ENCODE measurements at places on chromosomes 7 and 10.

DNA sequence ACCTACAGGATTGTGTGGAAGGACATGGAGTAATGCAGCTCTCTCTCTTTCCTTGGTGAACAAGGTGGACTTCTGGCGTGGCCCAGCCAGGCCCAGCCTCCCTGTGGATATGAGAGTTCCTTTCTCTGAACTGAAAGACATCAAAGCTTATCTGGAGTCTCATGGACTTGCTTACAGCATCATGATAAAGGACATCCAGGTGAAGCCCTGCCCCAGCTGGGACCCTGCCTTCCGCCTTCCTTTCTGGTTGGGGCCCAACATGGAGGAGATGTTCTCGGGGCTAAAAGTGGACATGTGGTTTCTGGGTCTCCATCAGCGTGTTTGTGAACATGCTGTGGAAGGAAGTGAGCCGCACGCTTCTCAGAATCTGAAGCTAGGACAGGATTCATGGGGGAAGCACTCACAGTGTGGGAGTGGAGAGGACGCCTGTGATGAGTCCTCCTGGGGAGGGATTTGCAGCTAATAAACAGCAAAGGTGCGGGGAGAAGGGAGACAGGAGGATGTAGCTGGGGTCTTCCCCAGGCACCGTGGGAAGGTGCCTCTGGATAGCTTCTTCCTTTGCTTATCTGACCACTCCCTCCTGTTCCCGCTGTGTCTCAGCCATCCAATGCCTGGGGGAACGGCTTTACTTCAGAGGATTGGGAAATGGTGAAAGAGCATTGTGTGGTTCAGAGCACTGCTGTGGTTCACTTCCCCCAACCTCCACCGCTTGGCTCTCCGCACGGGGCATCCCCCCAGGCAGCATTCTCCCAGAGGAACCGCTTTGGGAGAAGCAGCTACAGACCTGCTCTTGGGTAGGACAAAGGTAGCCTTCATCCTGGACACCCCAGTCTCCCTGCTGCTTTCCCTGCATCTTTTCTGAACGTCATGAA, 5.5 kb downstream of the CPA5 start:
- DNase-seq = no peak

- DNase-seq = no peak
Observed at GRCh38 chr10:52212062-52212461, 102.0 kb upstream of the DKK1 start.

GRCh38 chr10:86254081-86254480, 112.5 kb downstream of the GRID1 start:
- DNase-seq = no peak

- no peak for DNase-seq
Observed at GRCh38 chr7:121294448-121294992, 34.3 kb upstream of the WNT16 start.

DNA sequence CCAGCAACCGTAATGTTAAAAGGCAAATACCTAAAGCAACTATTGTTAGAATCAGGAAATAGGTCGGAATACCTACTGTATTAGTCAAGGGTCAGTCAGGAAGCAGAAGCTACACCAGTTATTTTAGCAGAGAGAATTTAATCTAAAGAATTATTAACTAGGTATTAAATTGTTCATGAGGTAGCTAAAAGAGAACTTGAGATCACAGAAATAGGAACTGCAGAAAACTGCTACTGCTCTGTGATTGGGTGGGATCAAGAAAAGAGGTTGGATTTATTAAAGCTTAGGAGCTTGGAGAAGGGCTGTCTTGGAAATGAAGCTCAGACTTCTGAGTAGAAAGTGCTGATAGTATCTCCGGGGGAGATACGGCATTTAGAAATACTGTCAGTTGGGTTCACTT, 20.0 kb upstream of the ZNF438 start:
- DNase-seq = no peak

GRCh38 chr7:149422914-149423301, 38.0 kb downstream of the ZNF777 start:
- no peak for DNase-seq

- DNase-seq = no peak
Observed at GRCh38 chr10:61169294-61169693, 225.3 kb upstream of the RHOBTB1 start.

DNA sequence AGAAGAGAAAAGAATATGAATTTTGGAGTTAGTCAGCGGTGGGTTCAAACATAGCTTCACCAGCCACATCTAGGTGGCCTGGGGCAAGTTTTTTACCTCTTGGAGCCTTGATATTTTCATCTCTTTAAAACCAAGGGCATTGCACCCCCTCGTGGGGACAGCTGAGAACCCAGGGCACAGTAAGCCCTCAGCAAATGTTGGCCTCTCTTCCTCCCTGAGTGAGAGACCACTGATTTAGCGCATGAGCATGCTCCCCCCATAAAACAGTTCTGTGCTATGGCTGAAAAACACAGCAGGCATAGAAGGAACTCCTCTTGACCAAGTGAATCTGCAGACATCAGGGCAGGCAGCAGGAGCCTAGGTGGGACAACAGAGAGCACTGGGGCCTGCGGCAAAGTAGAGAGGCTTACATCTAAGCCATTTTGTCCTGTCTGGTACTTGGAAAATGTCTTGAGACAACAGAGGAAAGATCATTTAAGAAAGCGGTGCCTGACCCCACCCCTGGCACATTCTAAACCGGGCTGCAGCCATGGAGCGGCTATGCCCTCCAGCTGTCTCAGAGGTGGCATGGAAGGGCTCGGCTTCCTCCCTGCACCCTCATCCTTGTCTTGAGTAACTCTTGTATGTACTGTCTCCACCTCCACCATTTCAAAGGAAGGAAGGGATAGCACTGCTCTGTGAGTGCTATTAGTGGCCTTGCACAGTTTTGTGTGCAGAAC, 94.7 kb downstream of the ARHGAP22 start:
- DNase-seq = no peak

- DNase-seq = no peak
Observed at GRCh38 chr7:31702354-31702753, 15.3 kb downstream of the PPP1R17 start.

DNA sequence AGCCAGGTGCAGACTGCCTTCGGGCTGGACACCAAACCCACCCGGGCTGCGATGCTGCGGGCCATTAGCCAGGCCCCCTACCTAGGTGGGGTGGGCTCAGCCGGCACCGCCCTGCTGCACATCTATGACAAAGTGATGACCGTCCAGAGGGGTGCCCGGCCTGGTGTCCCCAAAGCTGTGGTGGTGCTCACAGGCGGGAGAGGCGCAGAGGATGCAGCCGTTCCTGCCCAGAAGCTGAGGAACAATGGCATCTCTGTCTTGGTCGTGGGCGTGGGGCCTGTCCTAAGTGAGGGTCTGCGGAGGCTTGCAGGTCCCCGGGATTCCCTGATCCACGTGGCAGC, 50.0 kb downstream of the VWA2 start:
- no peak for DNase-seq

DNA sequence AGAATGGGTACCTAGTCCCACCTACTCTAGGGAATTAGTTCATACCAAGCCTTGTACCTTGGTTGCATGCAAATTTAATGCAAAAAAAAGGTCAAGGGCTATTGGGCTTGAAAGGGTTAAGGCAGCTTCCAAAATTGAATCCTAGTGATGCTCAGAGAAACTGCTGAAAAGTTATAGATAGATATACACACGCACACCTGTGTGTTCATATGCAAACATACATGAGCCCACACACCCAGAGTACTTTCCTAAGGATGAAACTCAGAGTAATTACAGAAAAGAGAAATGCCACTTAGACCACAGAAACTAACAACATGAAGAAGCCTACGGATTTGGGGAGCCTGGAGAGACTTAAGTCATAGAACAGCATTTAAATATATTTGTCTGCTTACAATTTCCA, 1.5 kb downstream of the SLC25A13 start:
- DNase-seq = no peak

- no peak for DNase-seq
Observed at GRCh38 chr10:121158988-121159579, 307.9 kb downstream of the WDR11 start.

DNA sequence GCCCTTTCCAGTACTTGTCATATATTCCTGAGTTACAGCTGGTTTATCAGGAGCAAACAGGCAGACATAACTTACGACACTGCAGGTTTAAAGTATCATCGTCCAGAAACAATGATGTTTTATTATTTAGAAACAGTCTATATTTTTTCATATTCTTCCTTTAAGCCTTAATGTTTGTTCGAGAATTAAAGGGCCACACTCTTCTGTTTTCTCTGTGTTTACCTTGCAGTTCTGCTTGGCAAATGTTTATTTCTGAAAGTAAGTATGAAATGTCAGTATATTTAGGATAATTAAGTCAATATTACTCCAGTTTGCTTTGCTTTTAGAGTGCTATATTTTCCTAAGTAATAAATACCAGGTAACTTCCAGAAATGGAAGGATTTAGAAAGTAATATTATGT, 115.1 kb downstream of the VTI1A start:
- DNase-seq = no peak

GRCh38 chr7:91239171-91239604, 25.0 kb upstream of the FZD1 start:
- DNase-seq = no peak

DNA sequence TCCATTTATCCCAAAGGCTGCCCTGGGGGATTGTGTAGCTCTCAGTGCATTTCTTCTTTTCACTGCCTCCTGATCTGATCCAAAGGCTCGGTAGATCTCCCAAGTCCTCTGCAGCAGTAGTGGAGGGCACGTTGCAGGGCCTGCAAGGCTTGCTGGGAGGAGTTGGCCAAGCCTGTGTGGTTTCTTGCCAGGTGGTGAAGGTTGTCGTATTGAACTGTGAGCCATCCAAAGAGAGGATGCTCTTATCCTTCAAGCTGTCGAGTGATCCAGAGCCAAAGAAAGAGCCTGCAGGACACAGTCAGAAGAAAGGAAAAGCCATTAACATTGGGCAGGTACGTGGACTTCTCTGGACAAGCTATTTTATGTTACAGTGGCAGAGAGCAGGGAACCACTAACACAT, 21.2 kb downstream of the PDCD11 start:
- no peak for DNase-seq

DNA sequence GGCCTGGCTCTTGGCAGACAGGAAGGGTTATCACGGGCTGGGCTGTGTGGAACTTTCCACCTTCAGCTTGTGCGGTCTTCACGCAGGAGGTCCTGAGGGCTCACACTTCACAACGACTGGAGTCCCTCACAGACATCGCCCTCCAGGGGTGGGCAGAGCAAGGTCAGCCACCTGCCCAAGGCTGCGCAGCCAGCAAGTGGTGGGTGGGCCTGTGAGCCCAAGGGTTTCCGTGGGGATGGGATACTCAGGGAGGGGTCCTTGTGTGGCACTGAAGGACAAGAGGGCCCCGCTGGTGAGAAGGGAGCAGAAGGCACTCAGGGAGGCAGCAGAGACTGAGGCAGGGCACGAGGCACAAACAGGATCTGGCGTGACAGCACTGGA, 22.0 kb downstream of the PDIA4 start:
- no peak for DNase-seq

GRCh38 chr10:12193193-12193592, 2.5 kb downstream of the NUDT5 start:
- no peak for DNase-seq

DNA sequence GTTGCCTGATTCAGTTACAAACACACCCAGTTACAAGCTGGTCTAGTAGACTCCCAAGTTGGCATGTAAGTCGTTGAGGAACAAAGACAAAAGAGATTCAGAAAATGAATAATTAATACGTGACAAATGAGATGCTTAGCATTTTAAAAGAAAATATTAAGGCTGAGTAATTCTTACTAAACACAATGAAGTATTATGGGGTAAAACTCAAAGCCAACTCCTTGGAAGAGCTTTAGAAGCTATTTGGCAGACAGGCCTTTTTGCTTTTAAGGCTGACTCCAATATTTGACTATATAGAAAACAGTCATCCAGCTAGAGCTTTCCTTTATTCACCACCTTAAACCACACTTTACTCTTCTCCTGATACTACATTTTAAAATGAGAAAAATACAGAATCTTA, 5.4 kb downstream of the TRDMT1 start:
- DNase-seq = no peak

- no peak for DNase-seq
Observed at GRCh38 chr10:13270877-13271551, 28.9 kb downstream of the PHYH start.

DNA sequence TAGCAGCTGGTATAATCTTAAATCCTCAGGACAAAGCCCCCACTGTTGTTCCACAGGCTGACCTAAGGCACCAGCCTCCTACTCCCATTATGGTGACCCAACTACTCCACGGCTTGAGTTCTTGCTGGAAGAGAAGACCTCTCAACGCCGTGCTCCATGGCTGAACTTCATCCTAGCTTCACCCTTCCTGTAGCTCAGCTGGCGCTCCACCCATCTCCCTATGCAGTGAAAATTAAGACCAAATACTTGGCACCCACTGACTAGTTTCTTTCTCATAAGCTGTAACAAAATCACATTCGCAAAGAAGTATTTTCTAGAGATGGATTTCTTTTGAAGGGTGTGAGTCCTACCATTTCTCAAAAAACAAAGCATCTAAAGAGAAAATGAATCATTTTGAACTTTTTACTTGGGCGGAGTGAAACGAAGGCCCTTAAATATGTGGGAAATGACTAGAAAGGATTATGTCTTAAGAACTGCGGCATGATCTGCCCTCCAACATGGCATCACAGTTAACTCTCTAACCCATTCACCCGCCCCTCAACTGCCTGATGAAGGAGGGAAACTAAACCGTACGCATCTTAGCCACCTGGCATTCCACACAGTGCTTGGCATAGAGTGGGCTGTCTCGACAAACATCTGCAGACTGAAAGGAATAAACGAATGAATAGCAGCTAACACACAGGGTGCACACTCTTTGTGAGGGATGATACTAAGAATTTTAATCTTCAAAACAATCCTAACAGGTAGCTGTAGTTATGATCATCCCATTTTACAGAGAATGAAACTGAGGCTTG, 32.7 kb downstream of the GFRA1 start:
- no peak for DNase-seq

DNA sequence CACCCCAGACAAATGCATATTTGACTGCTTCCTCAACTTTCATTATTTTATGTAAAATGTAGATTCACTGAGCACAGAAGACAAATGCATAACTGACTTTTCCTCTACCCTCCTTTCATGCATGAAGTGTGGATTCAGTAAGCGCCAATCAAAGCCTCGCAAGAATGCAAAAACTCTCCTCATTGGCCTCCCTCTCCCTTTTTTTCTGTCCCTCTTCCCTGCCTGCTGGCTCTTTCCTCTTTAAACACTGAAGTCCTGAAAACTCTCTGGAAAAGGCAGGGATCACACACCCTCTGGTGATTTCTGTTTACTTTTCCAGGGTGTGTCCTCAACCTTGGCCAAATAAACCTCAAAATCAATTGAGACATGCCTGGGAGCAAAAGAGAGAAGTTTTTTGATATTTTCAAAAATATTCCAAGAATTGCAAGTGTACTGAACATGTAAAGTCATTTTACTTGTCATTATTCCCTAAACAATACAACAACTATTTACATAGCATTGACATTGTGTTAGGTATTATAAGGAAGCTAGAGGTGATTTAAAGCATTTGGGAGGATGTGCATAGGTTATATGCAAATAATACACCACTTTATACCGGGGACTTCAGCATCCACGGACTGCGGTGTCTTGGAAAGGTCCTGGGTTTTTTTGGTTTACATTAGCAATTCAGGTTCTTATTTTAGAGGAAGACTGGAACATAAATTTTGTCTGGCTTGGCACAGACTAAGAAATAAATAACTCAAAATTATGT, 71.4 kb downstream of the SEC61G start:
- no peak for DNase-seq

- DNase-seq = no peak
Observed at GRCh38 chr7:83415840-83416239, 233.1 kb downstream of the SEMA3E start.
